Vagina (tissue), 2 donors: ENCODE measurements at places on chromosomes 13 and 19.

- DNase-seq, result no peak
Measured at GRCh38 chr19:2423071-2423914, 4.1 kb downstream of the TIMM13 start.

GRCh38 chr19:58277748-58278540 lies 811 bp upstream of the ZNF8 start:
- DNase-seq, result no peak

DNA sequence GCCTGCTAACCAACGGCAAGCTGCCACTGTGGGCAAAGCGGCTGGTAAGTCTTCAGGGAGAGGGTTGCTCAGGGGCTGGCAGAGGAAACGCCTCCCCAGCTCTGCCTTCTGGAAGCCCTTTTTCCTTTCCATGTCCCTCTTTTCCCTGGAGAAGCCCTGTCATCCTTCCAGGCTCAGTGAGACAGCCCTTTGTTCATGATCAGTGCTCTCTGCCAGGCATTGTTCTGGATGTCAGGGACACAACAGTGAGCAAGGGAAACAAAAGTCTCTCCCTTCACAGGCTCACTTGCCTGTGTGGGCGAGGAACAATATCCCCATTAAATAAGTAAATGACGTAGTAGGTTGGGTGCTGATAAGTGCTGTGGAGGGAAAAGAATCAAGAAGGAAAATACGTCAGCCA lies 13.9 kb upstream of the OVOL3 start:
- no peak for DNase-seq

DNA sequence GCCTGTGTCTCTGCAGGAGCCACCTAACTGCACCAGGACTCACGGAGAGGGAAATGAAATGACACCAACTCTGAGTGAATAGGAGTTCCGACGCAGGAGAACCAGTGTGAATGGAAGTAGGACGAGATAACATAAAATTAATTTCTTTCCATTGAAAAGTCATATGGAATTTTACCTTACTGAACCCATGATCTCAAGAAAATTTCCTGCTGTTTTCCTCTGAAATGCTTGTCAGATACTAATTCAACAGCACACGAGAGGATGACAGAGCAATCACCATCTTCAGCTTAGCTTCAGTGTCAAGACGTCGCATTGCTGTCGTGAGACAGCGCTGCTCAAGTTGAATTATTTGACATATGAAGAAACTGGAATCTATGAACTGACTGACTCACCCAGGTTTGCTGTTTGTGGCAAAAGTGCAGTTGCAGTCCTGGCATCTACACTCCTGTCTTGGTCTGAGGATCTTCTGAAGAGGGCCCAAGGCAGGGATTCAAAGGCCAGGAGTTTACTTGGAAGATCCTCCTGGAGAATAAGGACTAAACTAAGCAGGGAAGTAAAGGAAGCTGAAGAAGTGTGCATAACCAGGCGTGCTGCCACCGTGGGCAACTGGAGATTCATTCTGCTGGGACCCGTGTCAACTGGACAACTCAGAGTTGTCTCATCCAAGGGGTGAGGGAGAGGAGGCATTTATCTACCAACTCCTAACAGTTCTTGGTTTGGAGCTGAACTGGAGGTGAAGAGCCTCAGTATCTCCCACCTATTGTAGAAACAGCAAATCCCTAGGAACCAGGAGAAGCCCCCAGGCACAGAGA lies 214.4 kb upstream of the IRS2 start:
- no peak for DNase-seq

GRCh38 chr13:106755542-106755941 lies 187.6 kb upstream of the ARGLU1 start:
- no peak for DNase-seq

DNA sequence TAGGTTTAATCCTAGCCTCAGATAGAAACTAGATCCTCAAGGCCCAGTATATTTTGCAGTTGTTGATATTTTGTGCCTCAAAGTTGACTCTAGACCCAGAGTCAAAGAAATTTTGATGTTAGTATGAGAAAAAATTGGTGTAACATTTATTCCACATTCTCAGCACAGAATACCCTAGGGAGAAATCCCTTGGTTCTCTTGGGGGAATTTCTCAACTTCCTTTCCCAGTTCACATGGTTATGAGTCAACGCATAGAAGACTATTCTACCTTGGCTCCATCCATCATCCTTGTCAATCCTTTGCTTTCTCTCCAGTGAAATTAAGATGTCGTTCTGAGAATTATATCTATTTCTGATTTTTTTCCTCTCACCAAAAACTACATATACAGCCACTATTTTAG lies 145.3 kb downstream of the POSTN start:
- DNase-seq, result no peak

DNA sequence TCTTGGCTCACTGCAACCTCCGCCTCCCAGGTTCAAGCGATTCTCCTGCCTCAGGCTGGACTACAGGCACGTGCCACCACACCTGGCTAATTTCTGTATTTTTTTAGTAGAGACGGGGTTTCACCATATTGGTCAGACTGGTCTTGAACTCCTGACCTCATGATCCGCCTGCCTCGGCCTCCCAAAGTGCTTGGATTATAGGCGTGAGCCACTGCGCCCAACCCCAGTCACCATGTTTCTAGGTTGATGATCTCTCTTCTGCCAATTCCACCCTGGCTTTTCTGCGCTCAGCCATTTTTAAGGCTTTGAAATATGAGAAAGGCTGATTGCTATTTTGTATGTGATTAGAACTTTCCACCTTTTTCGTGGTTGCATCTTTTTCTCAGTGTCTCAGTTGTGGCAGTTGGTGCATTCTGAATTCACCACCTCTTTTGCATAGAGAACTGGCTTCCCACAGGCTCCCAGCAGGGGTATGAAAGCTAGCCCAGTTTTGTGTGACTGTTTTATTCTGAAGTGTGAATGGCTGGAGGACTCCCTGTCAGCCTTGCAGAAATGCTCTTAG lies 15.5 kb downstream of the CEACAM1 start:
- DNase-seq, result no peak

DNA sequence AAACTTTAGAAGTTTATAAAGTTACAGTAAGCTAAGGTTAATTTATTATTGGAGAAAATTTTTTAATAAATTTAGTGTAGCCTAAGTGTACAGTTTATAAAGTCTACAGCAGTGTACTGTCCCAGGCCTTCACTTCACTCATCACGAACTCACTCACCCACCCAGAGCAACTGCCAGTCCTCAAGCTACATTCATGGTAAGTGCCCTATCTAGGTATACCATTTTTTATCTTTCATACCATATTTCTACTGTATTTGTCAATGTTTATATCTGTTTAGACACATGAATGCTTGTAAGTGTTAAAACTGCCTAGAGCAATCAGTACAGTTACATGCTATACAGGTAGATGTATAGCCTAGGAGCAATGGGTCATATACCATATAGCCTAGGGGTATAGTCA lies 12.5 kb downstream of the INTS6 start:
- no peak for DNase-seq

- no peak for DNase-seq
Measured at GRCh38 chr19:34418300-34418699, 9.9 kb upstream of the UBA2 start.

- DNase-seq, result no peak
Measured at GRCh38 chr13:98972627-98973026, 5.2 kb downstream of the DOCK9 start.

GRCh38 chr19:12544401-12544876 lies 6.8 kb downstream of the ZNF564 start:
- no peak for DNase-seq

DNA sequence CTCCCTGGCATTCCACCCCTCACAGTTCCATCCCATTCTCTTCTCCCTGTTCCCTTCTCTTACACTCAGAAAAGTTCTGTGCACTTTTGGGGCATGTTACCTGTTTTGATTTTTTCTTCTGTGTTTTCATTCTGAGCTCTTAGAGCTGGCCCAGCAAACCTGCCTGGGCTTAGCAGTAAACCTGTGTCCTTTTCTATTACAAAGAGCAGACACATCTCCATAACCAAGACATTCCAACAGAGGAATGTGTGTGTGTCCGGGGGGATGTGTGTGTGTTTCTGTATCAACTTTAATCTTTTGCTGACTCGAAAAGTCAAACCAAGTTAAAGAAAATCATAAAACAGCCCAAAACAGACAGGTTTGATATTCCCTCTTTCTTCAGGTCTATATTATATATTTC lies 49.1 kb upstream of the SOX21 start:
- DNase-seq, result no peak

GRCh38 chr13:33978653-33979052 lies 160.7 kb downstream of the RFC3 start:
- DNase-seq, result no peak

DNA sequence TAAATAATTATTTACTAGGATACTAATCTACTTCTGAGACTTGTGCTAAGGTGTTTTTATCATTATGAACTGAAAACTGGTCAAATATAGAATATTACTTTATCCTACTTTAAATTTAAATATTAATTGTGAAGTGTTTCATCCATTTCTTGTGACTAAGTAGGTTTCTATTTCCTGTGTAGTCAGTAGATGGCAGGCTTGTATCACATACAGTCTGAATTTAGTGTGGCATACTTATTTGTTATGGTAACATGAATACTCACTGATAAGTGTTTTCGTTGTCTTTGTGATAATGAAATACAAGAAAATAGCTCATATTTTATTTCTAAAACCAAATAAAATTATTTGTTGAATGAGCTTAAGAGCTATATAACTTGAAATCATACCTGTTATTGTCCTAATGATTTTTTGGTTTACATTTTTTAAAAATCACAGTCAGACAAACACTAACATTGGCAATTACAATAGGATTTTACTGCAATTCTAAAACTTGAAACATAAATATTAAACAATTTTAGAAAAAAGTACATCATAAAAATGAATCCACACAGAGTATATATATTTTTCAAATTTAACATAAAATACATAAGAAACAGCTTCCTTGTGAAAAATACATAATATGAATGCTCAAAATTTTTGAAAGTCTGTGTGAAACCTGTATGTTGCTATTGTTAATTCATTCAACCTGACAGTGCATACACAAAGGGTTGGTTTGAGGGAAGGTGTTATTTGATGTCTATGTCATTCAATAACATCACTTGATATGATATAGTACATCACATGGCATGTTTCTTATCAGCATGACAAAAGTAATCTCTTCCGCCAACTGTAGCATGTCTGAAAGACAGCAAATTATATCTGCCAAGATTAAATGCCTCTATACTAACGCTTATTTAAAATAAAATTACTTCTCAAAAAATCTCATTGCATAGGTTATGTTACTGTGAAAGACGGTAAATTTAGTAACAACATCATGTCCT lies 904.8 kb upstream of the PCDH20 start:
- DNase-seq, result no peak

GRCh38 chr13:112928020-112928971 lies 40.7 kb upstream of the MCF2L start:
- no peak for DNase-seq

DNA sequence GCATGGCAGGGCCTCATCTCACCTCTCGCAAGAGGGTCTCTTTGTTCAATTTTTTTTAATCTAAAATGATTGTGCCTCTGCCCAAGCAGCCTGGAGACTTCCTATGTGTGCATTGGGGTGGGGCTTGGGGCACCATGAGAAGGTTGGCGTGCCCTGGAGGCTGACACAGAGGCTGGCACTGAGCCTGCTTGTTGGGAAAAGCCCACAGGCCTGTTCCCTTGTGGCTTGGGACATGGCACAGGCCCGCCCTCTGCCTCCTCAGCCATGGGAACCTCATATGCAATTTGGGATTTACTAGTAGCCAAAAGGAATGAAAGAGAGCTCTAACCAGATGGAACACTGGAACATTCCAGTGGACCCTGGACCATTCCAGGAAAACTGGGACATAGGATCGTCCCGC lies 8.0 kb downstream of the FXYD3 start:
- DNase-seq, result no peak

GRCh38 chr19:519449-519865 lies 12.1 kb upstream of the CDC34 start:
- DNase-seq, result no peak

DNA sequence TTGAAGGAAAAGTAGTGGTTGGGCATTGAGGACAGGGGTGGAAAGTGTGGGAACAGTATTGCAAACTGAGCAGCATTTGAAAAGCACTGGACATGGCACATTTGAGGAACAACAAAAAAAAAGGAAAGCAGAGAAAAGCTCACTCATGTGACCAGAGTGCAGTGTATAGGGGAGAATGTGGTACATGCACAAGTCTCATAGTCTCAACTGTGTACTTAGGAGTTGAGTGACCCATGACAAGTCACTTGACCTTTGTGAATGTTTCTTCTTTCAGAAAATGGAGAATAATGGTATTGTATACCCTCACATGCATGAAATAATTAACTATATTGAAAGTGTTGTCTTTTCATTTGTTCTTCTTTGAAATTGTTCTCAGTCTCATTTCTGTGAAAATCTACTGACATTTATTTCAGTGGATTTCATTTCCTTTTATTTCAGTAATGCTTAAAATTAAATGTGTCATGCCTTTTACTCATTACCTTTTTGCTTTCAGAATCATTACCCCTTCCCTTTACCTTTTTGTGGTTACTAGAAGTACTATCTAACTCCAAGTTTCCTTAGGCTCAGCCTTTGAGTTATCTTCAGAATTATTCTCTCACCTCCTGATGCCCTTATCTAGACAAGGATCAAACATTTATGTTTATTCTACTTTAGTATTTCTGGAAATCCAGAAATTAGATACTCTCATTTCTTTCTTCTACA lies 79.1 kb upstream of the MLNR start:
- DNase-seq, result no peak

- DNase-seq, result no peak
Measured at GRCh38 chr13:34104853-34105252, 286.9 kb downstream of the RFC3 start.

- DNase-seq, result no peak
Measured at GRCh38 chr19:55546011-55546410, 668 bp upstream of the SBK3 start.

DNA sequence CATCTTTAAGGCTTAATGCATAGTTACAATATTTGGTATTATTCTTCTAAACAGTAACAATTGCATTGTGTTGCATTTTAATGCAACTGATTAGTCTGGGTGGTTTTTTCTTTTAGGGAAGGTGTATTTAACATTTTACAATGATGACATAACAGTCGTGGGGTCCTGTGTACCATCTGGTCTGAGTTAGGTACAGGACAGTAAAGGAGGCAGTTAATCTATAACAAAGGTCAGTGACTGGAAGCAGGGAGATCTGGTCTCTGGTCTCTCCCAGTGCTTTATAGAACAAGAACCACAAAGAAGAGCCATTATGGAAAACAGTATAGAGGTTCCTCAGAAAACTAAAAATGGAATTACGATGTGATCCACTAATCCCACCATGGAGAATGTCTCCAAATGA lies 2.7 kb upstream of the OR7G2 start:
- DNase-seq, result no peak

DNA sequence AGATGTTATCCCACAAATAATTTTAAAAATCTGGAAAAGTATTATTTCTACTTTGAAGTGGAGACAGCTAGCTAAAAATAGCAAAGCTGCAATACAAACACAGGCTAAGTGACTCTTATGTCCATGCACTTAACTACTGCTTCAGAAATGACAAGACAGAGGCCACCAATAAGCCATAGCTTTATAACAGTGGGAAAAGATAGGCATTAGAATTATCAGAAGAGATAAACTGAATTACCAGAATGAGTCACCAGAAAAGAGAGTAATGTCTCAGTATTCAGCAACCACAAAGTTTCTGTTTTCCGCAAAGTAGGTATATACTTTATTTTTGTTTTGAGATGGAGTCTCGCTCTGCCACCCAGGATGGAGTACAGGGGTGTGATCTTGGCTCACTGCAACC lies 17.1 kb downstream of the CLN5 start:
- DNase-seq, result no peak

- no peak for DNase-seq
Measured at GRCh38 chr13:59671881-59672280, 491.8 kb downstream of the DIAPH3 start.
